ENCODE measurements at places on chromosomes 3 and 15.

DNA sequence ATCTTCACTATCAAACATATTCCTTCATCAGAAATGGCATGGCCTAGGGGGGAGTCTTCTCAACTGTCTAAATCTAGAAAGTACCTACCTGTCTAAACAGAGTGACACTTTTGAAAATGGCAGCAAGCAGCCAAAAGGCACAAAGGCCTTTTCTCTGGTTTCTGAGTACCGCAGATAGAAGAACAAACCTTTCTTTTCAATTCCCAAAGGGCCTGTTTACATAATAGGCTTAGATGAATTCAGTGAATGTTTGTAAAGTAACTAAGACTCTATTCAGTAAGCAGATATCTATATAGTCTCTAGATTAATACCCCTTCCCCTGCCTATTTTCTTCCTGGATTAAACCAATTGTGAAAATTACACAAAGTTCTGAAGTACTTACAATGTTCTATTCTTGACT is 7.1 kb downstream of the MYEF2 start:
- no peak for DNase-seq

- peak; percentile 10 for DNase-seq
Observed at GRCh38 chr15:36501063-36501678, 78.3 kb upstream of the CDIN1 start.

- peak; percentile 93 for DNase-seq
Observed at GRCh38 chr15:82540055-82540983, at the start of gene RPS17. Gene RPS17 (minus strand): TSS chr15:82540457. CDS start chr15:82540428, 29 bp downstream.

DNA sequence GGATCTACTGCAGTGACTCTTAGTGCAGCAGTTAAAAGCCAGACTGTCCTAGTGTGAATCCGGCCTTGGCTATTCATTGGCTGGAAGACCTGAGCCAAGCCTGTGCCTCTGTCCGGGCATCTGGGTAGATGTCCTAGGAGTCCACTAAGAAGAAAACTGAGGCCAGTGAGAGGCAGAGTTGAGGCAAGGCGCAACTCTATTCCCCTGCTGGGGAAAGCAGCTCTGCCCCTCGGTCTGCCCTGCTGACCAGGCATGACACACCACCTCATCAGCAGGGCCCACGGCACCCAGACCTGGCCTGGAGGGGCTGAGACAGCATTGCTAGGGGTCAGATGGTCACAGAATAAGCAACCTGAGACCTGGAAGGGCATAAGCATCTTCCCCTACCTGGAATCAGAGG is 46.7 kb upstream of the ABHD2 start:
- DNase-seq = no peak

- DNase-seq = peak; percentile 39
Observed at GRCh38 chr3:165835431-165835830, 1.8 kb downstream of the BCHE start.

- no peak for DNase-seq
Observed at GRCh38 chr3:126927401-126927750, 55.5 kb upstream of the PLXNA1 start.

- DNase-seq = no peak
Observed at GRCh38 chr15:79416876-79417275, 15.3 kb upstream of the MINAR1 start.
